ENCODE measurements at places on chromosomes 1 and 21. TPM values are rescaled to one million over a fixed set of nuclear protein-coding genes. Genes with fewer than 3 reads are reported as not detected.

GRCh38 chr1:9454494-9455066 lies 84.7 kb upstream of the SLC25A33 start:
- no peak for DNase-seq

Gene AUNIP
- total RNA-seq, result 12.0 TPM

- DNase-seq, result no peak
These were observed 27.0 kb downstream of the KHDRBS1 start for GRCh38 chr1:32040711-32041110.

DNA sequence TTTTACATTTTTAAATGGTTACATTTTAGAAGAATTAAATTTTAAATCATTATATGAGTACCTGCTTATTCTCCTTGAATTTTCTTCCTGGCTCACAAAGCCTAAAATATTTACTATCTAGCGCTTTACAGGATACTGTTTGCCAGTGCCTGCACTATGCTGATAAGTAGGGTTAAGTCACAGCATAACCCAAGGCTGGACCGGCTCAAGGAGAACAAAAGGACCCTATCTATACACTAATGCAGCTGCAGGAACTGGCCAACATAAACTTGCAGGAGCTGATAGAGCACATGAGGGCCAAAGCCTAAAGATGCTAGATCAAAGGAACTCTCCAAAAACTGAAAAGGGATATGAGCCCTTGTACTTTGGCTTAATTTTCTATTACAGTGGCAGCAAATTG lies 1086.9 kb upstream of the TMPRSS15 start:
- no peak for DNase-seq

Gene RPRD2
- 23.7 TPM for total RNA-seq

All from activated CD4-positive, alpha-beta T cell treated with anti-CD3 and anti-CD28 coated beads, Interleukin-2, amount 10 ng/mL, durations not matched to agents 24 days and 14 days (primary cell).